ENCODE measurements at places on chromosomes 3 and 15.

DNA sequence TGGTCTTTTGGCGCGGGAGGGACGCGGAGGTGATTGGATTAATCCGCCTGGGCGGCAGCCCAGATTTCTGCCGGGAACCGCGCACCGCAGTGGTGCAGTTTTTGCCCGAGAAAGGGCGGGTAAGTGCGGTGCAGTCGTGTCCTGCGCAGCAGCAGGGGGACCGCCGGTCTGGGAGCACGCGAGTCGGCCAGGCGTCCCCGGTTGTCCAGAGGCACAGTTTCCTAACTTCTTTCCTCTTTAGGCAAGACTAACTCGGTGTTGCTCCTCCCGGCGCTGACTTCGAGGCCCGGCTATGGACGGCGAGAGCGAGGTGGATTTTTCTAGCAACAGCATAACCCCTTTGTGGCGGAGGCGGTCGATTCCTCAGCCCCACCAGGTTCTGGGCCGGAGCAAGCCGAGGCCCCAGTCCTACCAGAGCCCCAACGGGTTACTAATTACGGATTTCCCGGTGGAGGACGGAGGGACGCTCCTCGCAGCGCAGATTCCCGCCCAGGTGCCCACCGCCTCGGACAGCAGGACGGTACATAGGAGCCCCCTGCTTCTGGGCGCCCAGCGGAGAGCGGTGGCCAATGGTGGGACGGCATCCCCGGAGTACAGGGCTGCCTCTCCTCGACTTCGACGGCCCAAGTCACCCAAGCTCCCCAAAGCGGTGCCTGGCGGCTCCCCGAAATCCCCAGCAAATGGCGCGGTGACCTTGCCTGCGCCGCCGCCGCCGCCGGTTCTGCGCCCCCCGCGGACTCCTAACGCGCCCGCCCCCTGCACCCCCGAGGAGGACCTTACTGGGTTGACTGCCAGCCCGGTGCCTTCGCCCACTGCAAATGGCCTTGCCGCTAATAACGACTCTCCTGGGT is 736 bp downstream of the ARHGEF26 start:
- DNase-seq, result peak; percentile 41

DNA sequence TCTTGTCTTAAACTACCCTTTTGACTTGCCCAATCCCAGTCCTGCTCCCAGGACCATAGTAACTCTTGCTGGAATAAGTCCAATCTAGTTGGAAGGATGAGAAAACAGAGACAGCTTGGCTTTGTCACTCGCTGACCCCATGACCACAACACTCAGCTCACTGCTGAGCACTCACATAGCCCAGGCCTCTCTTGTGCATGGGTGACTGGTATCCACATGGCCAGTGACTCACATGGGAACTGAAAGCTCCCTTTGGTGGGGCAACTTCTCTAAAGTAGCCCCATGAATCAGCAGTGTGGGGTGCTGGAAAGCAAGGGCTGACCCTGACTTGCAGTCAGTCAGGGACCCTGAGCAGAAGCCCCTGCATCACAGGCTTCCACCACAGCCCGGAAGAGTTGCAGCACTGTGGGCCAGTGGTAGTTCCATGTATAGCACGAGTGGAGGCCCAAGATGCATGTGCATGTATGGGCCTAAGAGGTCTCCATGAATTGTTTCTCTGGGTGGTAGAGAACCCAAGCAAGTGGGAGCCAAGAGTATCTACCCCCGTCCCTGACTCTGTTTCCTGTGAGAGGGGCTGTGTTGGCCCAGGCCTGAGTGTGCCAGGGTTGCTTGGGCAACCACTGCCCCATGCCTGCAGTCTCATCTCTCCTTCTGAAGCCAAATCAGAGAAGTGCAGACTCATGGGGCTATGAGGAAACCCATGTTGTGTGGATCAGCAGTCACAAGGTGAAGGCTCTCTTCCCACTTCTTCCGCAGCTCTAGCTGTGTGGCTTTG is 62.1 kb upstream of the XCR1 start:
- DNase-seq, result peak; percentile 55

DNA sequence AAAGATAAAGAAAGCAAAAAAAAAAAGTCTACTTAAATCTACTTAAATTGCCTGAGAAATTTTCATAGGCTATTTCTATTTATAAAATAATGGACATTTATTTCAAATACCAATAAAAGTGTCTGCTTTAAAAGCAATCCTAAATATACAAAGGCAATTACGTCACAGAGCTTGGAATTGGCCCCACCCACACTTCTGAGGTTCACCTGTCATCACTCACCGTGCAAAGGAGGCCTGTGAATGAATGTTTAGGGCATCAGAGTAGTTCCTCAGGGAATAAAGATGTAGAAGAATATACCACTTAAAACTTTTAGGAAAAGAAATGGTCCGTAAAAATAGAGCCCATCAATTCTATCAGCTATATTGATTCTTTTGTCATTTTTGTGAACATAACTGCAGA is 621.8 kb downstream of the ROBO1 start:
- DNase-seq, result no peak

- DNase-seq, result no peak
Observed at GRCh38 chr3:111314898-111315297, 227.1 kb upstream of the CD96 start.

DNA sequence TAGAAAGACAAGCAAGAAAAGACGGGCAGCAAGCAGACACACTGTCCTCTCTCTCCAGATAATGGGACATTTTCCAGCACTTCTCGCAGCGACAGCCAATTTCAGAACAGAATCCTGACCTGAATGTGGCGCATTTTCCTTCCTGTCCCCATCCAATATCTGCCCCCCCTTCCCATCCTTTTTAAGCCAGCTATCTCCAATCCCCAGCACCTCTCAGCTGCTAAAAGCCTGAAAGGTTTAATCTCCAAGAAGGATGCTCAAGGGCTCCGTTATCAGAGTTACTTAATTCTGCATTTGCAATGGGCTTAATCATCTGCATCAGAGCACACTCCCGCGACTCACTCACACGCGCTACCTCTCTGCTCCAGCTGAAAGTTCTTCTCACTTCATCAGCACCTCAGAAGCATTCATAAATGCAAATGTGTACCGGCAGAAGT is 50.5 kb downstream of the SRGAP3 start:
- DNase-seq, result no peak

DNA sequence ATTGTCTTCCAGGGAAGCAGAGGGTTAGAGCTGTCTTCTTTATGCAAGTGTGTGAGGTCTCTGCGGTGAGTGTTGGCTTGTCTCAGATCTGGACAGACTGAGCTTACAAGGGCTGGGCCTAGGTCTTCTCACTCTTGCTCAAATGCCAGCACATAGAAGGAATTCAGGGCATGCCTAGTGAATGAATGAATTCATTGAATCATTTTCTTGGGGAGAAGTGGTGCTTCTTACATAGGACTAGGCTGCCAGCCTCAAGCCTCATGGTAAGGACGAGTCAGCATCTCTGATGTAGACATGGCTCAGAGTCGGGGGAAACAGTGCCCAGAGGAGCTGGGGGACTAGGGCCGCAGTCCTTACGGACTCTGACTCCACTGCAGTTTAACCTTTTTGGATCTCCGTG is 17.2 kb downstream of the MKRN2 start:
- no peak for DNase-seq

DNA sequence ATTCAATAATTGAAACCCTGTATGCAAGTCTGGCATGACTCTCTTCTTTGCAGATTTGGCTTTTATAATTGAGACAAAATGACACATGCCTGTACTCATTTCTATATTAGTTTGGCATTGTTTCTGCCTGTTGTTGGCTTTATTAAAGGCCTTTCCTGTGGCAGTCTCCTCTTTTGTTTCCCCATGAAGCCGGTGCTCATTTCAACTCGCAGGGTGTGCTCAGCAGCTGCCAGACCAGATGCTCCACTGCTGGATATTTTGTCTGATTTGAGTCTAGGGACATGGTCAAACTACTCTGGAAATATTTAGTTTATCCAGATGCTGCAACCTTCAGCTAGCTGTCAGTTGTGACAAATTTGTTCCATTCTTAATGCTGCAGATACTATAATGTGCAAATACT is 445.3 kb downstream of the NAALADL2 start:
- DNase-seq, result no peak

Measured in fibroblast of skin of back (primary cell).